Occipital lobe (tissue), 3 donors: ENCODE measurements at places on chromosomes 12 and 14. TPM values are rescaled to one million over a fixed set of nuclear protein-coding genes. Genes with fewer than 3 reads are reported as not detected.
A peak's percentile ranks its signal among the peaks of the same experiment; 100 is the strongest.

Gene NABP2
- 20.1 TPM for total RNA-seq

DNA sequence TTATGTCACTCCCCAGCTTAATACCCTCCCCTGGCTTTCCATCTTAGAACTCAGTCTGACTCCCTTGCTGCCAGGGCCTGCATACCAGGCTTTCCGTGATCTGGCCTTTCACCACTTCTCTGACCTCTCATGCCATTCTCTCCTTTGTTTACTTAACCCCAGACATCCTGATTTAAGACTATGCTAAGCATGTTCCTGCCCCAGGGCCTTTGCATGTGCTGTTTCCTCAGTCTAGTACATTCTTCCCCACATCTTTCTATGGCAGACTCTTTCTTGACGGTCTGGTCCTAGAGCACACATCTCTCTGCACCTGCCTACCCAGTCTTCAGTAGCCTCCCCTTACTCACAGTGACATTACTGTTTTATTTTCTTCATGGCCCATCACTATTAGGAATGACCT lies 42.2 kb downstream of the PLXNC1 start:
- DNase-seq, result no peak

DNA sequence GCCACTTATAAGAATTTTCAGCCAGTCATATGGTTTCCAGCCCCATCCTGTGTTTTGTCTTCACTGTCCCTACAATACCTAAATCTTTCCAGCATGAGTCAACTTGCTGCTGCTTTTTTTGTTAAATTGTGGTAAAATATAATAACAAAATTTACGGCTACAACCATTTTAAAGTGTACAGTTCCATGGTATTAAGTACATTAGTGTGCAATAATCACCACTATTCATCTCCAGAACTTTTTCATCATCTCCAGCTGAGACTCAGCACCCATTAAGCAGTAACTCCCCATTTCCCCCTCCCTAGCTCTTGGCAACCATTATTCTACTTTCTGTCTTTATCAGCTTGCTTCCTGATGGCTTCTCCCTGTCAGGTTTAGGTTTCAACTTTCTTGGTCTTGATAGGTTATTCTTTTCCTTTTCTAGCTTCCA lies 39.1 kb downstream of the FRS2 start:
- DNase-seq, result no peak

Gene GUCY2C
- under 0.01 TPM for total RNA-seq

DNA sequence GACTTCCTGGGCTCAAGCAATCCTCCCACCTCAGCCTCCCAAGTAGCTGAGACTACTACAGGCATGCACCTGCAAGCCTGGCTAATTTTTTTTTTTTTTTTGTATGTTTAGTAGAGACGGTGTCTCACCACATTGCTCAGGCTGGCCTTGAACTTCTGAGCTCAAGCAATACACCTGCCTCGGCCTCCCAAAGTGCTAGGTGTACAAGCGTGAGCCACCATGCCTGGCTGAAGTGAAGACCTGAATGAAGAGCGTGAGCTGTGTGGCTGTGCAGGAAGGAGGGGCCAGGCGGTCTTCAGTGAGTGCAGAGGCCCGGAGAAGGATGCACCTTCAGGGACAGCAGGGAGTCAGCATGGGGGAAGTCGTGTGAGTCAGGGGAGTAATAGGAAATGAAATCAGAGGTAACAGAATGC lies 14.9 kb upstream of the NFKBIA start:
- no peak for DNase-seq

GRCh38 chr12:4809013-4809448 lies 88.8 kb downstream of the GALNT8 start:
- no peak for DNase-seq

- no peak for DNase-seq
These were observed 82.6 kb downstream of the ERC1 start for GRCh38 chr12:1073652-1074051.

- DNase-seq, result peak; percentile 23
These were observed 23.3 kb upstream of the NUDT14 start for GRCh38 chr14:105204206-105204930.

Gene TMTC1
- total RNA-seq, result 40.4 TPM

- DNase-seq, result no peak
These were observed 32.2 kb upstream of the BHLHE41 start for GRCh38 chr12:26157001-26157400.

GRCh38 chr14:60215127-60215444 lies 33.9 kb upstream of the PPM1A start:
- no peak for DNase-seq

- no peak for DNase-seq
These were observed 175.2 kb upstream of the HMGA2 start for GRCh38 chr12:65649126-65649525.

Gene RFLNA
- 5.9 TPM for total RNA-seq

Gene CCDC177
- total RNA-seq, result 6.9 TPM

GRCh38 chr12:79055926-79056674 lies 191.5 kb downstream of the SYT1 start:
- DNase-seq, result no peak

DNA sequence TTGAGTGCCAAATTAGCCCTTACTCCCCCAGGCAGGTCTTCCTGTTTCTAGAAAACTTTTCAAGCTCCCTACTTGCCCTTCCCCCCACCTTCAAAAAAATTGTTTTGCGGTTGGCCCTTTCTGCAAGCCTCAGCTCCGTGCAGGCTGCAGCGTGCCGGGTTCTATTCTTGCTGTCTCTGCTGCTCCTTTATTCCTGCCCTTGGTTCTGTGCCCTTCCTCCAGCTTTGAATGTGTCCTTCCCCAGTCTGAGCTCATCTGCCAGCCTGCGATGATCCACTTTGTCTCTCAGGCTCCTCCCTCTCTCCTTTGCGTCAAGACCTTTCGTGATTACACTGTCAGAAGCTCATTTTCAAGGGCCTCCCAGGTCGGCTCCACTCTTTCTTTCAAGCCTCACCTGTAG lies 98.6 kb downstream of the IRF2BPL start:
- DNase-seq, result no peak

DNA sequence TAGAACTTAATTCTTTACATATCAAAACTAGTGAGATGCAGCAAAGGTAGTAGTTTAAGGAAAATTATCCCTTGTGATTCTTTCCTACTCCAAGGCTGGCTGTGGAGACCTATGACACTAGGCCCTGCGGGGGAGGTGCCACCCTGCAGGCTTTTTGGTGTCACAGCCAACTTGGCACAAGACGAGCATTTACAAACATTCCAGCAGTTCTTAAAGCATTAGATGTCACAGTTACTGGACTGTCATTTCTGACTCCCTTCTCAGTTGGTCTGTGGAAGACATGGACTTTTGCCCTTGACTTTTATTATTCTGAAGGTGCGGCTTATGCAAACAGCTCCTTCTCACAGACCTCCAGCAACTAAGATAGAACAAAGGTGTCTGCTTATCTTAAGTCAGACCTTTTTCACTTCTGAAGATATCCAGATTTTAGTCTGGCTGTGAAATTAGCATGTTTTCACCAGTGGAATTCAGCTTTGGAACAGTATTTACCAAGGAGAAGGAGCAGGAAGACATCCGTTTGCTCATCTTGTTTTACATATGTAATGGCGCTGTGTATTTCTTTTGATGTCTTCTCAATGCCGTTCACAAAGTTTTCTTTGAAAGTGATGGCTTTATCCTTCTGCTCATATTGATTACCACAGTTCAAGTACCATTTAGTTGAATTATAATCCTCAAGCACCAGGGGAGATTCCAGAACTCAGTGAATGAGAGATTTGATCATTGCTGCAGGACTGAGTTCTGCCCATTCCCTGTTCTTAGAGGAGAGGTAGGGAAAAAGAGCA lies 17.9 kb downstream of the SRGAP1 start:
- DNase-seq, result no peak

DNA sequence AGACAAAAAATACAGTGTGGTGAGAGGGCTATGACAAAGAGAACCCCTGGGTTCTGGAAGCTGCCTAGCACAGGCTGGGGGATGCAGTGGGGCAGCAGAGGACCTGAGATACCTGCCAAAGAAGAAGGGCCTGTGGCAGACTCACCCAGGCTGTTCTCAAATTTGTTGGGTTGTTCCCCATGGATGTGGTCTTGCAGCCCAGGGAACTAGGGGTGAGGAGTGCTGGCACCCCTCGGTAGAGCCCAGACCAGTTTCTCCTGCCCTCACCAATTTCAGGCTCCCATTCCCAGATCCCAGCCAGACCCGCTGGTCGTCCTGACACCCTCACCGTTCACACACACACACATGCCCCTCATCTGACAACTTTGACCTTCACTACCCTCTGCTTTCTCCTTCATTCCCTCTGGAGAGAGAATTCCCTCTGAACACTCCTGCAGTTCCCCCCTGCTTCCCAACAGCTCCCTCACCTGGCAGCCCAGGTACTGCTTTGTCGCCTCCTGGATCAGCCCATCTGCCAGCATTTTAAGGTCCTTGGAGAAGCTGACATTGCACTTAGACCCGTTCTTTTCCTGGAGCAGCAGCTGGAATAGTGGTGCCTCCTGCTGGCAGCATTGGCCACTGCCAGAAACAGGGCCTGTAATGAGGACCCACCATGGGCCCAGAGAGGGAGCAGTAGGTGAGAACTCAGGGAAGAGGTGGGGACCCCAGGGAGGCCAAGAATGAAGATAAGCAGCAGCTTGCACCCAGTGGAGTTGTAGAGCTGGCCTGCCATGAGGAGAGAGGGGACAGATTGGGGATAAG lies 5.9 kb upstream of the GDF11 start:
- DNase-seq, result no peak

Gene FBXO34
- 37.9 TPM for total RNA-seq

Gene MYF6
- 0.47 TPM for total RNA-seq

DNA sequence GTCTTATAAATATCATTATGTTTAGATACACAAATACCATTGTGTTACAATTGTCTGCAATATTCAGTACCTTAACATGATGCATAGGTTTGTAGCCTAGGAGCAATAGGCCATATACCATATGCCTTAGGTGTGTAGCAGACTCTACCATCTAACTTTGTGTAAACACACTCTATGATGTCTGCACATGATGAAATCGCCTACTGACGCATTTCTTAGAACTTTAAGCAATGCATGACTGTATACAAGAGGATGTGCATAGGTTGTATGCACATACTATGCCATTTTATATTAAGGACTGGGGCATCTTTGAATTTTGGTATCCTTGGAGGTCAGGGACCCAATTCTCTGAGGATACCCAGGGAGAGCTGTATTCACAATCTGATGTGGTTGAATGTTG lies 10.1 kb upstream of the BTG1 start:
- no peak for DNase-seq
